ENCODE measurements at places on chromosomes 3 and 15.

- no peak for DNase-seq
These were observed 52.6 kb downstream of the CCK start for GRCh38 chr3:42213417-42213816.

GRCh38 chr3:72151465-72152238 lies 366.7 kb upstream of the PROK2 start:
- DNase-seq: no peak

DNA sequence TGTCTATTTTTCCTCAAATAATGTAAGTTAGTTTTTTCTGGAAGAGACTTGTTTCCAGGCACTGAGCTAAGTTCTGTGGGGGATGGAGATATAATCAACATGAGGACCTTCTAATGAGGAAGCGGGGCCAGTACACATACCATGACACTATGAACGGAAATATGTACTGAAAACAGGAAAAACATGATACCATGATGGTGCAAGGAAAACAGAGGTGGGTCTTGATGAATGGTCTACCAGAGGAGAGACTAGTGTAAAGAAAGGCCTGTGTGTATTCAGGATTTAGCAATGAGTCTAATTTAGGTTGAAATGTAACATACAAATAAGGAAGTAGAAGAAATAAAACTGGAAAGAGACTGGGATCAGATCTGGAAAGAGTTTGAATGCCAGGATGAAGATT lies 38.9 kb upstream of the TPRG1 start:
- no peak for DNase-seq

DNA sequence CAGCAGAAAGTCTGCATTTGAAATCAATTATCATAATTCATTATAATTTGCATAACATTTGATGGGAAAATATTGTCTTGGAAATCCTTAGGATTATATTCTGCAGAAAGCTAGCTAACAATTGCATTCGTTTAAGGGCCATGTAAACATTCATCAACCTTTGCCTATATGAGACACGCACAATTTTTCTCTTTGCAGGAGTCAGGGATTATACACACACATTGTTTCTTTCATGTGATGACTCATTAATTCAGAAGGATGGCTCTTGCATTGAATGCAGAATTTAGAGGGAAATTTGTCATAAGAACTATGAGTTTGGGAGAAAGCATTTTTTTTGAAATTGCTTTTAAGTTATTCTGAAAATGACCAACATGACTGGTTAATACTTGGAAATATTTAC lies 844.7 kb downstream of the DIPK2A start:
- DNase-seq: no peak

DNA sequence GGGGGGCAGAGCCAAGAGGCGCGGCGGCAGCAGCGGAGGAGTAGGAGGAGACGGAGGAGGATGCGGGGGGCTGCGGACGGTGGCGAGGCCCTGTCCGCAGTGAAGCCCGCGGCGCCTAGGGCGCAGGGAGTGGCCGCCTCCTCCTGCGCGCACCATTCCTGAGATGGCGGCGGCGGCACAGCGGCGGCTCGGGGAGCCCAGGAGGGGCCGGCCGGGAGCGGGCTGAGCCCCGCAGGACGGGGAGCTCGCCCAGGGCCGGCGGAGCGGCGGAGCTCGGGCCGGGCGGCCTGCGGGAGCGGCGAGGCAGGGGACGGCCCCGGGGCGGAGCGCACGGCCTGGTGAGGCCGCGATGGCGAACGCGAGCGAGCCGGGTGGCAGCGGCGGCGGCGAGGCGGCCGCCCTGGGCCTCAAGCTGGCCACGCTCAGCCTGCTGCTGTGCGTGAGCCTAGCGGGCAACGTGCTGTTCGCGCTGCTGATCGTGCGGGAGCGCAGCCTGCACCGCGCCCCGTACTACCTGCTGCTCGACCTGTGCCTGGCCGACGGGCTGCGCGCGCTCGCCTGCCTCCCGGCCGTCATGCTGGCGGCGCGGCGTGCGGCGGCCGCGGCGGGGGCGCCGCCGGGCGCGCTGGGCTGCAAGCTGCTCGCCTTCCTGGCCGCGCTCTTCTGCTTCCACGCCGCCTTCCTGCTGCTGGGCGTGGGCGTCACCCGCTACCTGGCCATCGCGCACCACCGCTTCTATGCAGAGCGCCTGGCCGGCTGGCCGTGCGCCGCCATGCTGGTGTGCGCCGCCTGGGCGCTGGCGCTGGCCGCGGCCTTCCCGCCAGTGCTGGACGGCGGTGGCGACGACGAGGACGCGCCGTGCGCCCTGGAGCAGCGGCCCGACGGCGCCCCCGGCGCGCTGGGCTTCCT lies at the start of gene GPR27:
TSS of gene GPR27 (plus strand) at position 155 of the 909 bp plus-strand sequence. CDS start at position 350, 195 bp downstream.
- no peak for DNase-seq

- DNase-seq: no peak
These were observed 20.2 kb upstream of the KIF23 start for GRCh38 chr15:69393831-69394491.

GRCh38 chr3:52245322-52246263 lies at the start of gene PPM1M:
Gene PPM1M, plus strand, starts transcription at chr3:52245759. Its CDS starts 66 bp downstream, at chr3:52245825.
- DNase-seq: no peak

DNA sequence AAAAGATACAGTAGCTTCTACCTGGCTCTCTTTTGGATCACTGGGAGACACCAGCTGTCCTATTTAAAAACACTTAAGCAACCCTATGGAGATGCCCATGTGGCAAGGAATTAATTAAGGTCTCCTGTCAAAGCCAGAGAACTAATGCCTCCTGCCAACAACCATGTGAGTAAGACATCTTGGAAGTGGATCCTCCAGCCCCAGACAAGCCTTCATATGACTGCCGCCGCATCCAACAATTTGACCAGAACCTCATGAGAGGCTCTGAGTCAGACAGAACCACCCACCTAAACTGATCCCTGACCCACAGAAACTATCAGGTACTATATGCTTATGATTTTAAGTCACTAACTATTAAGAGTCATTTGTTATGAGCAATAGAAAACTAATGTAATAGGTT lies 22.3 kb downstream of the IFT80 start:
- no peak for DNase-seq

GRCh38 chr3:134601539-134602439 lies 49.0 kb downstream of the KY start:
- no peak for DNase-seq

GRCh38 chr15:54820811-54821210 lies 375.9 kb downstream of the RSL24D1 start:
- no peak for DNase-seq

GRCh38 chr3:20424086-20424485 lies 238.1 kb upstream of the SGO1 start:
- no peak for DNase-seq

DNA sequence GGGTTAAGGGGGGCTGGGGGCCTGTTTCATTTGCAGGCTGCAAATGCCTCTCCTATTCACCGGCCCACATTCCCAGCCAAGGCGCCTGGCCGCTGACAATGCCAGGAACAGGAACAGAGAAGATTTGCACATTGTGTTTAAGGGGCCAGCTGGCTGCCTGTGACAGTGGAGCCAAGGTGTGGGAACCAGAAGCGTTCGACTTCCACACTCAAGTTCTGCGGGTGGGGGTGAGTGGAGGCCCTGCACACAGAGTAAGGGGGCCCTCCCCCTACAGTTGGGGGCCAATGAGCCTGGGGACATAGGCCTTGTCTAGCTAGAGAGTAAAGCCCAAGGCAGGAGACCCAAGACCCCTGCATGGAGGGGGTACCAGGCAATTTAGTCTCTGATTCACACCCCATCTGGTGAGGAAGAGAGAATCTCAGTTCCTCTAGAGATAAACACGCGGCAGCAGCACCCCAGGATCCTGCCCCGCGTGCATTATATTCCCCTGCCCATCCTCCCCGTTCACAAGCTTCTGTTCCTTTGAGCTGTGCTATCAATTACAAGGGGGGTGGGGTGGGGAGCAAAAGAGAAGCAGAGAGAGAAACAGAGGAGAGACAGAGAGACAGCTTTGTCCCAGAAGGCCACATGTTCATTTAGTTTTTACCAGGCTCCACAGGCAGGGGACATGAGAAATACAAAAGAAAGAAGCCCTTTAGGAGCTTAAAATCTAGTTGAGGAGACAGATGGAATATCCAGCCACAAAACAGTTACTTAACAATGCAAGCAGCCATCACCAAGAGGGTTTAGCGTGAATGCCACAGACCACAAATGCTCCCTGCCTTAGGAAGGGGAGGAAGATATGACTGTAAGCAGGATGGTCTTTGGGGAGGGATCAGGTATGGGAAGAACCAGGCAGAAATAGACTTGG lies 9.2 kb downstream of the IGDCC3 start:
- DNase-seq: no peak

DNA sequence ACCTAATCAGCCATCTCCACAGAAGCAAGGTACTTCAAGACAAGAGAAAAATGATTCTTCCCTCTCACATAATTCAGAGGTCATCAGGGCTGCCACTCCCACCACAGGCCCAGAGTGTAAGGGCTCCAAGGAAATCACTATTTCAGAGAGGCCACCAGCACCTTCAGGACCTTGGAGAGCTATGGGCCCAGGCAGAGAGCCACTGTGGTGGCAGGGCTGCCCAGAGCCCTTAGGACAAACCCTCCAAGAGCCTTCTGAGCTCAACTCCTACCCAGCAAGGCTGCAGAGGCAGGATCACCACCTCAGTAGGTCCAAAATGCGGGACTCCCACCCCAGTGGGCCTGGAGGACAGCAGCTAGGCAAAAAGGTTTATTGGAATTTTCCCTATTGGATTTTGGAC lies 17.9 kb upstream of the FAN1 start:
- no peak for DNase-seq

- no peak for DNase-seq
These were observed 34.7 kb upstream of the RBP1 start for GRCh38 chr3:139574026-139574947.

Measured in activated CD8-positive, alpha-beta memory T cell treated with anti-CD3 and anti-CD28 coated beads for 48 hours (primary cell).